ENCODE measurements at places on chromosomes 1 and 21. TPM values are rescaled to one million over a fixed set of nuclear protein-coding genes. Genes with fewer than 3 reads are reported as not detected.

- no peak for DNase-seq
Observed at GRCh38 chr1:54480525-54480848, 67.5 kb upstream of the ACOT11 start.

DNA sequence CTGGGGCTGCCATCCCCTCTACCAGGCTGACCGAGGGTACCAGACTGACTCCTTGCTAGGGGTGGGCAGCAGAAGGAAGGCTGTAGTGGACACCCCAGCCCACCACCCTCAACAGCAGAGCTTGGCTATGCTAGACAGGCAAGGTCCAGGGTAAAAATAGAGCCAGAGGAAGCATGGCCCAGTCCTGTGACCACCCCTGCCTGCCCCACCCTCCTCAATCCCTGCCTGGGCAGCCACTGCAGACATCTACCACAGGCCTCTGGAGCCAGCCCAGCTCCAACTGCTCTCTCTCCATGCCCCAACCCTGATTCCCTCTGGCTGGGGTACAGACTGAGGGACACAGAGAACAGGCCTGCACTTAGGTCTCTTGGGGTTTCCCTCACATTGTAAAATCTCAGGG, 1.7 kb downstream of the S100A1 start:
- DNase-seq = no peak

GRCh38 chr21:28916150-28916893, 76.4 kb downstream of the LTN1 start:
- DNase-seq = no peak

GRCh38 chr1:20172033-20172590, 13.8 kb upstream of the UBXN10 start:
- no peak for DNase-seq

DNA sequence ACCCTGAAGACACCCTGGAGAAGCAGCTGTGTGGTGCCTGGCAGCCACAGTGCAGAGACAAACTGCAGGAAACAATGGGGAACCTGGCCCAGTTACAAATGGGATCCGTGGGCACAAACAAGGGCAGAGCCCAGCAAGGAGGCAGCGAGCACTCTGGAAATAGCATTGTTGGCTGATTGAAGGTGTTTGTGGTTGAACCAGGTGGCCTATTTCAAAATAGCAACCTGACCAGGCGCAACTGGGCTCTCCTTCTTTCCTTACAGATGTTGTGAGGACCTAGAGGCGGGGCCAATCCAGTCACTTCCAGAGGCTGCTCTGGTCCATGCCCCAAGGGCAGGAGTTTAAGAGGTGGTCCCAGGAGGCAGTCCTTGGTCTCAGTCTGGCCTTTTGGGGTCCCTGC, 21.7 kb upstream of the ZBTB21 start:
- no peak for DNase-seq

GRCh38 chr1:107687849-107688753, 276.9 kb downstream of the VAV3 start:
- DNase-seq = no peak

GRCh38 chr1:192973202-192973601, 86.0 kb downstream of the UCHL5 start:
- DNase-seq = no peak

DNA sequence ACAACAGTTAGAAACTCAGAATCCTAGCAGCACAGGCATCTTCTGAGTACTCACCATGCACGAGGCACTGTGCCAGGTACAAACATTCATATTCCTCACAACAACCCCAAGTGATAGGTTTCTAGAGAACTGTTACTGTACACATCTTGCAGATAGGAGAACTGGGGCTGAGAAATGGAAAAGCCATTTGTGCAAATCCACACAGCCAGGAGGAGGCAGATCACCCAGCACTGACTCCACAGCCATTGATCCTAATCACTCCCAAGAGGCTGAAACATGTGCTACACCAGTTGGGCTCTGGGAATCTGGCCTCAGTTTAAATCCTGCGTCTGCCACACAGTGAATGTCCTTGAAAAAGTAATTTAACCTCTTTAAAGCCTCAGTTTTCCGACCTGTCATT, 151.0 kb downstream of the ST6GALNAC5 start:
- no peak for DNase-seq

GRCh38 chr1:234503193-234504050, 24.4 kb upstream of the TARBP1 start:
- DNase-seq = no peak

DNA sequence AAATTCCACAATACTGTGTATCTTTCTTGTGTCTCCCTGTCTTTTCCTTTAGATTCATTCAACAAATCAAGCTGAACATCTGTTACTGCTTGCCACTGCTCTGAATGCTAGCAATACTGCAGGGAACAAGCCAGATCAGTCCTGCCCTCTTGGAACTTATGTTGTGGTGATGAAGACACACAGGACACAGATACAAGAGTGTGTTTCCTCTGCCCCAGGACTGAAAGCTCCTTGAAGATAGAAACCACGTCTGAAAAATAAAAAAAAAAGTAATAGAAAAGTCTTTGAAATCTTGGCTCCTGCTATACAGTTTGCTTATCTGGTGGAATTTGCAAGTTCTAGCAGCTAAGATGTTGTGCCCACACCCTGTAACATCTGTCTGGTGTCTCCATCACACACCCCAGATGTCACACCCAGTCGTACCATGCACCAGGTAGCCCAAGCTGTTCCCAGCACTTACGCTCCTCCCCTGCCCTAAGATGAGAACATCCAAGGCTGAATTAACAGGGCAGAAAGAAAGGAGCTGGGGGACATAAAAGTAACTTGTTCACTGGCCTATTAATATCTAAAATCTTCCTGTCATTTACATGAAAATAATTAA, 80.2 kb upstream of the GALNT2 start:
- no peak for DNase-seq

Gene CR1
- polyA plus RNA-seq = 1.7 TPM

Gene PDE4B
- polyA plus RNA-seq = 9.0 TPM

Gene ETV3L
- polyA plus RNA-seq = not detected

Gene NUP210L
- 0.04 TPM for polyA plus RNA-seq

Gene CALML6
- polyA plus RNA-seq = 0.22 TPM

Measured in urinary bladder (tissue), 4 donors.